Caki2 (cell line): ENCODE measurements at places on chromosomes 2 and 18.
A peak's percentile ranks its signal among the peaks of the same experiment; 100 is the strongest.

DNA sequence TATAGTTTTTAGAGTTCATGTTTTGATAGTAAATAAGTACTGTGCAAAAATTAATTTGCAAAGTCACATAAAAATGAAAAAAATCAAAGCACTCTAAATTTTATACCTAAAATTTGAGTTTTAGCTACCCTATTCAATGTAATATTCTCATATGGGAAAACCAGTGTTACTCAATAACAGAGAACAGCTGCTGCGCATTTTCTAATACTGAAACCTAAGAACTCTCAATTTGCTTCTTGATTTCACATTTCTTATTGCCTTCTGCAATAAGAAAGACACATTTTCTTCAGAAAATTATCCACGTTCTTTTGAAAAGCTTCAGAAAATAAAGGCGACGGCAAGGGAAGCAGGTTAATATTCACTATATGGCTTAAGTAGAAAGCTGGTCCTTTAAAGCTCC lies 199.1 kb upstream of the CCDC150 start:
- no peak for DNase-seq

DNA sequence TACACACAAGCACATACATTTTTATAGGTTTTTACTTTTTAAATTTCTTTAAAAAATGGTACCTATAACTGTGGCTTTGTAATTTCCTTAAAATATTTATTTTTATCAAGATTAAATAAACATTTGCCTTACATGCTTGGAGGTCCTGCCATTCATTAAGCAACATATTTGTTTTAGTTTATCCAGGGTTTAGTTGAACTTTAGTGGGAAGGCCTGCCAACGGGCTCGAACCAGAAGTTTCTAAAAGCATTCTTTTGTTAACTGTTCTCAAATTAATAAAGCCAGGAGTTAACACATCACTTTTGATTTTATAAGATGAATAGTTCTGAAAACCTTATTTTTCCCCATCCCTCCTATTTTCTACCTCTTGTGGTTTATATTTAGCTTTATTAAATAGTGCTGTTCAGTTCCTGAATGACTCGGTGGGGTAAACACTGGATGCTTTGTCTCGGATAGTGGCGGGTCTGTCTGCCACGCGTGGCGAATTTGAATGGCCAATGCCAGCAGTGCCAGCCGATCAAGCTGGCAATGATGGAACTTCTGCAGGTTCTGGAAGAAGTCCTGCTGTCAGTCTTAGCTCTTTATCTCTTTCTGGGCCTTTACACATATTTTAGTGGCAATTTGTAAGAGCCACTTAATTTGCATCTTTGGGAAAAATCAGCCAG lies 32.2 kb downstream of the SH3YL1 start:
- DNase-seq: no peak

GRCh38 chr2:226140594-226140993 lies 659.0 kb downstream of the IRS1 start:
- no peak for DNase-seq

GRCh38 chr18:45760462-45761036 lies 36.6 kb downstream of the SLC14A1 start:
- no peak for DNase-seq

DNA sequence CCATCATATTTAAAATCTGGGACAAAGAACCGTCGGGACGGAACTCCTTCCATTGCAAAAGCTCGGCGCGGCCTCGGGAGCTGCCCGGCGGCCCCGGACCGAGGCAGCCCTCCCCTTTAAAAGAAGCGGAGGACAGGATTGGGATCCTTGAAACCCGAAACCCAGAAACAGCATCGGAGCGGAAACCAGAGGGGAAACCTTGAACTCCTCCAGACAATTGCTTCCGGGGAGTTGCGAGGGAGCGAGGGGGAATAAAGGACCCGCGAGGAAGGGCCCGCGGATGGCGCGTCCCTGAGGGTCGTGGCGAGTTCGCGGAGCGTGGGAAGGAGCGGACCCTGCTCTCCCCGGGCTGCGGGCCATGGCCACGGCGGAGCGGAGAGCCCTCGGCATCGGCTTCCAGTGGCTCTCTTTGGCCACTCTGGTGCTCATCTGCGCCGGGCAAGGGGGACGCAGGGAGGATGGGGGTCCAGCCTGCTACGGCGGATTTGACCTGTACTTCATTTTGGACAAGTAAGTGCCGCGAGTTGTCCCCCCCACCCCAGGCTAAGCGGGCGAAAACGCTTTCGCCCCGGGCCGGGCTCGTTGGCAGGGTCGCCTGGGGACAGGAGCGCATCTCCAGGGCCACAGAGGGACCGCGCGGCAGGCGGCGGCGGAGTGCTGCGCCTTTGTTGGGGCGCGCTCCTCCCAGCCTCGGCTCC lies at the start of gene ANTXR1:
Gene ANTXR1, plus strand, starts transcription at position 38 of the 698 bp plus-strand sequence. Its CDS starts 321 bp downstream, at position 359.
- DNase-seq: peak; percentile 34

GRCh38 chr2:234032279-234032856 lies 18.1 kb upstream of the SPP2 start:
- DNase-seq: peak; percentile 74

DNA sequence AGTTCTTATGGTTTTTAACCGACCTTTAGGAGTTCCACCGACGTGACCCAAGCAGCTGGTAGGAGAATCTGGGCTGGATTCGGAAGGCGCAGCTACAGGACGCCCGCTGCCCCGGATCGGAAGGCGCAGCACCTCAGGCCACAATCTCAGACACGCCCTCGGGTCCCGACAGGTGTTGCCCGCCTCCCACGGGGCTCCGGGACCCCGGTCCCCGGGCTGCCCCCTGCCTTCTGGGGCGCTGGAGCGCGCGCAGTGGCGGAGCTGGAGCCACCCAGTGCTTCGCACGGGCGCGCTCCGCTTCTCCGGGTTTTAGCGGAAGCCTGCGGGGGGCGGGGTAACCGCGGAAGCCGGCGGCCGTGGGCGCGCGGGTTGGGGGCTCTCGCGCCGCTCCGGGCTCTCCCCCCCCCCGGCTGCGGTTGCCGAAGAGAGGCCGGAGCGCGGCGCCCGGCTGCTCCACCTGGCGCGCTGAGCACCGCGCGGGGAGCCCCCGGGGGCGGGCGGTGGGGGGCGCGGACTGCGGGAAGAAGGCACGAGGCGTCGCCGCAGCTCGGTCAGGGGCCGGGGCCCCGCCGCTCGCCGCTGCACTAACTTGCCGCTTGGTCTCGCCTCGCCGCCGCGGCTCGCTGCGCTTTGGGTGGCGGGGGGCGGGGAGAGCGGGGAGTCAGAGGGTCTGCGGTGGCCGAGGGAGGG lies 718.8 kb downstream of the DPP10 start:
- peak; percentile 71 for DNase-seq

DNA sequence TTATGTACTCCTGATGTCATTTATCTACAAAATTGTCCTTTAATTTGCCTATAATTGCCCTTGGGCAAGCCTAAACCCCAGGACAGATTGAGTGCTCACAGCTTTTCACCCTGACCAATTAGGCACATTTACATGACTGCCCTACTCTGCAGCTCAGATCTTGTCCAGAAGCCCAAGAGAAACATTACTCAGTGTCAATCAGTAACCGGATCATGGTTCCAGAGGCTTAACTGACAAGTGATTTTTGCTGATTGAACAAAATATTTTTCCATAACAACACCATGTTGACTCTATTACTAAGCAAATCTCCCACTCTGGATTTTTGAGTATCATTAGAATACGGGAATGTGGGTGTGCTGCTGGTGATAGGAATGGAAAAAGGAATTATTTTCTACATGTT lies 465.4 kb upstream of the TNP1 start:
- no peak for DNase-seq

- DNase-seq: peak; percentile 38
These were observed 36.2 kb downstream of the PNO1 start for GRCh38 chr2:68193787-68194372.

DNA sequence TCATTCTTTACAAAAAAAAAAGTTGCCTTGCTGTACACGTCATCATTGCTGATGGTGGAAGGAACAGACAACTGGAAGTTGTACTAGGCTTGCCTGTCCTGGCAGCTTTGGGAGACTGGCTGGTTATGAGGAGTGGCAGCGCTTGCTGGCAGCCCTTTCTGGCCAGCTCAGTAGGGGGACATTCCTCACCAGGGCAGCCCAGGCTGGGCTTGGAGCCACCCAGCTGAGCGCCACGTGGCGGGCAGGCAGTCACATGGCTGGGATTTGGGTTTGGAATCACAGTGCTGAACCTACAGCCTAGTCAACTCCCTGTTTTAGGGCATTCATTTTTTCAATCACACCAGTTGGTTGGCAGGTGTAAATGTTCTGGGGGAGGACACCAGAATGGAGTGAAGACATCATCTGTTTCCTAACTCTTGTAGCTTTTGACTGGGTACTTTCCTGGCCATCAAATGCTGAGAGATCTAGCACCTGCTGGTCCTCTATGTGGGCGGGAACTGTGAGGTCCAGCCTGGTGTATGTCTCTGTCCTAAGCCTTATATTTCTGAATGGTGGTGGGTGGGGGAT lies 139.3 kb downstream of the SETBP1 start:
- no peak for DNase-seq

DNA sequence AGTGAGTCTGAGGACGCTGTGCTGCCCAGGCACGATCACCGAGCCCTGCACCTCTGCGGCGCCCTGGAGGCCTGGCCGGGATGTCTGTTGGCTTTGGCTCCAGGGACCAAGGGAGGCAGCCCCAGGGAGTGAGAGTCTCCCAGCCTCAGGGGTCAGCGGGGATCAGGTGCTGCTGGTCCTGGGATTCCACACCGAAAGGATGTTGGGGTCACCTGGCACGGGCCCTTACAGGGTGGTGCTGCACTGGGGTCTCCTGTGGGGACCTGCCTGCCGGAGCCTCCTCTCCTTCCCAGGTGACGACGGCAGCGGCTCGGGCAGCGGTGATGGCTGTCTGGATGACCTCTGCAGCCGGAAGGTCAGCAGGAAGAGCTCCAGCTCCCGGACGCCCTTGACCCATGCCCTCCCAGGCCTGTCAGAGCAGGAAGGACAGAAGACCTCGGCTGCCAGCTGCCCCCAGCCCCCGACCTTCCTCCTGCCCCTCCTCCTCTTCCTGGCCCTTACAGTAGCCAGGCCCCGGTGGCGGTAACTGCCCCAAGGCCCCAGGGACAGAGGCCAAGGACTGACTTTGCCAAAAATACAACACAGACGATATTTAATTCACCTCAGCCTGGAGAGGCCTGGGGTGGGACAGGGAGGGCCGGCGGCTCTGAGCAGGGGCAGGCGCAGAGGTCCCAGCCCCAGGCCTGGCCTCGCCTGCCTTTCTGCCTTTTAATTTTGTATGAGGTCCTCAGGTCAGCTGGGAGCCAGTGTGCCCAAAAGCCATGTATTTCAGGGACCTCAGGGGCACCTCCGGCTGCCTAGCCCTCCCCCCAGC lies 30.5 kb downstream of the GPC1 start:
- no peak for DNase-seq

GRCh38 chr2:166373951-166374350 lies 1.8 kb downstream of the SCN9A start:
- DNase-seq: peak; percentile 67

DNA sequence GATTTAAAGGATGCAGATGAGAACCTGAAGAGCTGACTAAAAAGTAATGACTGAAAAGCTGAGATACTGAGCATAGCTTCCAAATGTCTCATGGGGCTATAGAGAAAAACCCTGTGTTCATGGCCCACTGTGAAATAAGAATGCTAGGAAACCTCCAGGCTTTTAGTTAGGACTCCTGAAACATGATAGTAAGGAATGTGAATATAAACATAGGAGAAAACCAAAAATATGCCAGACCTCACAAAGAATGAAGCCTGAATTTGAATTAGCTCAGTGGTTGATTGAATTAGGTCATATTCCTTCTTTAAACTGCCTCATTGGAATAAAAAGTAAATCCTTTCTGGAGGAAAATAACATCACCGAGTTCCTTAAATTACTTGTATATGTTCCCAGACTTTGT lies 194.5 kb upstream of the NXPH2 start:
- no peak for DNase-seq

DNA sequence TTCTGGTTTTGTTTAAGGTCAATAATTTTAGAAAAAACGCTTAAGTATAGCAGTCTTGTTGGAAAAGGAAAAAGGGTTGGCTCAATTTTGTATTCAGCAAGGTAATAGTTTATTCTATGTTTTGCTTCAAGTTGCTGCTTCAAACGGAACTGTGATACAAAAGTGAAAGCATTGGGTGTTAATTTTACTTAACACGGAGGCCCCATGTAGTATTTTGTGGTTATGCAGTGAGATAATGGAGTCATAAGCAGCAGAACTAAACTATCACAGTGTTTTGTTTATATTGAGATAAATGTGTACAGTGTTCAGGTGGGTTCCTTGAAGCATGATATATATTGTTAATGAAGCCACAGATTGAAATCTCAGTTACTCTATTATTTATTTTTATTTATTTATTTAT lies 67.0 kb upstream of the LYPD6B start:
- DNase-seq: no peak

DNA sequence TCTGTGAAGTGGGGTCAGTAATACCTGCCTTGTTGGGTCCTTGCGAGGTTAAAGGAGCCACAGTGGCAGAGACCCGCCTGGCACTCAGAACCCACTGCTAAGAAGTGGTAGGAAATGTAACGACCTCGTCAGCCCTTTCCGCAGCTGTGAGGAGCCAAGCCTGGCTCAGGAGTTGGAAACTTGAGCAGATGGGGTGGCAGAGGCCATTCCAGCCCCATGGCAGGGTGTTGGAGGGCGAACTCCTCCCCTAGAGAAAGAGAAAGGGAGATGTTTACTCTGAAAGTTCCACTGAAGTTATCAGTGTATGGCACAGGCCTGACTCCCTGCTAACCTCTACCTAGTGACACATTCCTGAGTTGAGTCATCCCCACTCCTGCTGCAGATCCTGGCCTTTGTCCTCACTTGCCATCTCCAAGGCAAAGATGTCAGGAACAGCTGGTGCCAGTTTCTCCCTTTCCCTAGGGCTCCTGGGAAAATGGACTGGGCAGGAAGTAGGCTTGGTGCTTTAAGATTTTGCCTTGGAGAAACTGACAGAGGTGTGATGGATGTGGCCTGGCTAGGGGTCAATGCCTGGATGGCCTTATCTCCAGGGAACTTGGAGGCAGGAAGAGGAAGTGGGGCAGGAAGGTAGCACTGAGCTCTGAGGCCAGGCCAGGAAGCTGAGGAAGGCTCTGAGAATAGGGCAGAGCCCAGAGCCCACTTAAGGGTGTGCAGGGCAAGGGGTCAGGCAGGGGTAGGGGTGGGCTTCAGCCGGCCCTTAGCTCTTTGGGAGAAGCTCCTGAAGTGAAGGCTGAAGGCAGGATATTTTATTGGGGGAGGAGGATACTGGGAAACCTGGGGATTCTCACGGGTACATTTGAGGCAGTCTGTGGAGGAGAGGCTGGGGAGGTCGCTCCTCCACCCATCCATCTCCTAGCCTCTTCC lies 888 bp downstream of the VAMP5 start:
- peak; percentile 82 for DNase-seq

- DNase-seq: no peak
These were observed 159.2 kb upstream of the HS6ST1 start for GRCh38 chr2:128477891-128478290.
